Natural killer cell treated with Interleukin-12 subunit alpha and Interleukin-12 subunit beta and Interleukin-15 and Interleukin-18, amount 100 ng/mL, for 72 hours (primary cell): ENCODE measurements at places on chromosomes 16 and 17.

GRCh38 chr16:12587646-12588277 lies 215.9 kb downstream of the CPPED1 start:
- no peak for DNase-seq

- no peak for DNase-seq
Observed at GRCh38 chr16:73831220-73831619, 465.4 kb upstream of the PSMD7 start.

GRCh38 chr17:36907407-36907806 lies 29.9 kb upstream of the LHX1 start:
- DNase-seq, result no peak

DNA sequence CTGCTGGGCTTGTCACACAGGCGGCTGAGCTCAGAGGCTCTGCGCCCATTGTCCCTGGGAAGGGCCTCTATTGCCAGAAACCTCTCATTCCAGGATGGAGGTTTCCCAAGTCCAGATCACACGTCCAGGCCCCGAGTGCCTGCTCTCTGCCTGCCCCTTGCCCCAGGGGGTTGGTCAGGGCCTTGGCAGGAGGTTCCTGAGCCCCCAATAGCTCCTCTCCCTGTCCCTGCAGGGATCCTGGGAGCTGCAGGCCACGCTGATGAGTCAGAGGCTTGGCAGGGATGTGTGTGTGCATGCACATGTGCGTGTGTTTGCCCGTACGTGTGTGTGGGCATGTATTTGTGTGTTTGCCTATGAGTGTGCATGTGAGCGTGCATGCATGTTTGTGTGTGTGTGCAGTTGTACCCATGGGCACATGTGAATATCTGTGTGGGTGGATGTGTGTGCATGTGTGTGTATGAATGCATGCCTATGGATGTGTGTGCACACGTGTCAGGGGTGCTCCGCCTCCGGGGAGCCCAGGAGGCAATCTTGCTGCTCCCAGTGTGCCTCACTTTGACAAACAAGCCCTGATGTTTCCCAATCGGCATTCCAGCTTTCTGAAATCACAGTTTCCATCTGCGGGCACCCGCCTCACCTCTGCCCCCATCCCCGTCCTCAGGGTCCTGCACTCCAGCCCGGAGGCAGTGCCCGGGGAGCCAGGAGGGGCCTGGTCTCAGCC lies 98.4 kb upstream of the GSE1 start:
- DNase-seq, result no peak

DNA sequence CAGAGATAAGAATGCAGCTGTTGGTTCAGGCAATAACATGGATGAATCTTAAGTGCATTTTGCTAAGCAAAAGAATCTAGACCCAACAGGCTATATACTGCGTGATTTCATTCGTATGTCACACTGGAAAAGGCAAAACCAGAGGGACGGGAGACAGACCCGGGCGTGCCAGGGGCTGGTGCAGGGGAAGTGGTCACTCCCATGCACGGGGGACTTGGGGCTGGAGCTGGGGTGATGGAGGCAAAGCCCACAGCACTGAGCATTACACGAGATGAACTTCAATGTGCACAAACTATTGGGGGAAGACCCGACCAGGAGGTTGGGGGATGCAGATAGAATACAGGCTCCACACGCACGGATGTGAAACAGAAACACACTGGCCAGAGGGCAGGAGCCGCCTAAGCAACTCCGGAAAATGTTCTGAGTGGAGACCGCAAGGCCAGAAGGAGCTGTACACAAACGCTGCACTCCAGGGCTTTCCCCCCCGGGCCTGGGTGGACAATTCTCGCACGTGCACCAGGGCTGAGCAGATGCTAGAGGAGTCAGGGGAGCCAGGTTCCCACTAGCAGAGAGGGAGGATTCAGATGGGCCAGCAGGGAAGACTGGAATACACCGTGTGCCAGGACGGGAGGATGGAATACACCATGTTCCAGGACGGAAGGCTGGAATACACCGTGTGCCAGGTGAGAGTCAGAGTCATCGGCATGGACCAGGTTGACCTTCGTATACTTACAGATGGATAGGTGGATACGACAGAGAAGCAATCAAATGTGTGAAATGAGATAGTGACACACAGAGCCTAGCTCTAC lies 11.3 kb downstream of the LMF1 start:
- no peak for DNase-seq

DNA sequence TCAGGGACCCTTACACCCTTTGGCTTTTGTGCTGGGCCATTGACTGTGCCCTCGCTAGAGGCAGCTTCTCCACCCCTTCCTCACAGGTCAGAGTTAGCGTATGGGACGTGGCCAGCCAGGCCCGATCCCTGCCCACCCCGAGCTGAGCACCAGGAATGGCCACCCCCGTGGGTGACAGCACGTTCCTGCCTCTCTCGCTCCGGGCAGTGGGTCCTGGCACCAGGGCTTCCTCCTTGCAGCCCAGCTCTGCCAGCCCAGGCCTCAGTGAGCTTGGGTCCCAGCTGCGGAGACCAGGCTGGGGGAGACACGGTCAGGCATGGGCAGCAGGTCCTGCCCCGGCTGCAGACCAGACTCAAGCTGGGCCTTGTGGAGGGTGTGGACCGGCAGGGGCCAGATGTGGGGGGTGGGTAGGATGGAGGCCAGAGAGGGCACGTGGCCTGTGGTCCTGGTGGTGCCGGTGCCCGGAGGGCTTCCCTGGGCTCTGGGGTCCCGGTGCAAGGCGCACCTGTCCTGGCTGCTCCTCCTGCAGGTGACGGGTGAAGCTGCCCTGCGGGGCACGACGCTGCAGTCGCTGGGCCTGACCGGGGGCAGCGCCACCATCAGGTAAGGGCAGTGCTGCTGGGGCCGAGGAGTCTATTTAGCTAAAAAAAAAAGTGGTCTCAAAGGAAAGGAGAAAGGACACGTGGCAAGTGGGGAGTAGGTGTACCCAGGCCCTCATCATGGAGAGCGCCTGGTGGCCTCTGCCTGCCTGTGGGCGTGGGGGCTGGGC lies 18.2 kb downstream of the ASPSCR1 start:
- DNase-seq, result no peak

DNA sequence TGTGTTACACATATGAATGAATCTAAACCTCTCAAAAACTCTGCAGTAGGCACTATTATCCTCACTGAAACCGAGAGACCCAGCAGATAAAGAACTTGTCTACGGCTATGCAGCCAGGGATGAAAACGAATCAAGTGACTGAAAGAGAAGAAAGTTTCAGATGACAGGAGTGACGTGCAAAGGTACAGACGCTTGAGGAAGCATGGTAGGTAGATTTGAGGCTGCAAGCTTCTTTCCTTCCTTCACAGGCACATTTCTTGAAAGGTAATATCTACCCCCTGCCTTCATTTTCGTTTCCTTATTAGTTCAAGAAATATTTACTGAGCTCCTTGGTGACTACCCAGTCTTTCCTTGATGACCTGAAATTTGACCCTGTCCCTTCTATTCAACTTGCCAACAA lies 211.5 kb upstream of the AXIN2 start:
- DNase-seq, result no peak

DNA sequence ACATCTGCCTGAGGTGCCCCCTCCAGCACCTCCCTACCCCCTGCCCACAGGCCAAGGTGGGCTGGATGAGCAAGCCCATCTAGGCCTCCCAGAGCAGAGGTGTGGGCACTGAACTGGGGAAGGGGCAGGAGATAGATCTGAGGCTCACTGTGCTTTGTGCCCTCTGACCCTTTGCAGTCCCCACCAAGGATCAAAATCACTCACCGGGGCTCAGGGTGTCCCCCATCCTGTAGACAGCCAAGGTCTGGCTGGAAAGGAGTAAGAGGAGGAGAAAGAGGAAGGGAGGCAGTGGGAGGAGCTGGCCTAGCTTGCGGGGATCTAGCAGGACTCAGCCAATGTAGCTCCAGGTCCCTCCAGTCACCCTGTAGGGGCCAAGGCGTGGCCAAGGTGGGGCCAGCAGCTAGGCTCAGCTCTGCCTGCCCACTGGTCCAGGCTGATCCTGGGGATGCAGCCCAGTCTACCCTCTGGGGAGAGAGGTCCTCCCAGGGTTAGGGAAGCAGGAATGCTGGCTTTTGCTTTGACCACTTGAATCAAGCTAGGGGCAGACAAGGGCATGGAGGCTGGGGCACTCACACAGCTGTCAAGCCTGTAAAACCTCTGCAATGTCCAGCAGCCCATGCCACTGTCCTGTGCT lies 1.8 kb downstream of the SLC12A4 start:
- no peak for DNase-seq

DNA sequence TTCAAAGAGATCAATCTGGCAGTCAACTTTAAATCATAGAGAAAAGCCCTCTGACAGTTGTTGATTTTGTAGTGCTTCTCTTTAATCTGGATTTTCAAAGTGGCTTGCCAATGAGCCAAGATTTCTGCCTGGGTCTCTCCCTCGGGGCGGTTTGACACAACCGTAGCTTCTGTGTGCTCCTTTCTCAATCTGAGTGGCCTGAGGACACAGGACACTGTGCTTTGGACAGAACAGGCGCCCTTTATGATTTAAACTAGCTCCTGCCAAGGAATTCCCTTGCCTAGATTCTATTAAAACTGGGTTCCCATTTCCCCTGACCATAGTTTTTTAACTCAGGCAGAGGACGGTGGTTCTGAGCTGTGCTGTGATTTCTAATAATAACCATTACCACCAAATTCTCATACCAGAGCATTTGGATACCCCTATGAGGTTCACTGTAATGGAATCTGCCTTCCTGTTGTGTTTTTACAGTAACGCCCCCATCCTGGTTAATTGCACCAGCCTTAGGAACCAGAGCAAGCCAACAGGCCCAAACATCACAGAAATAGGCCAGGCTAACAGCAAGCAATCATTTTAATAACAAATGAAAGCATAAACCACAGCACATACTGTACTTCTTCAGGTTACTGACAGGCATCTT lies 4.0 kb downstream of the ZFHX3 start:
- no peak for DNase-seq

DNA sequence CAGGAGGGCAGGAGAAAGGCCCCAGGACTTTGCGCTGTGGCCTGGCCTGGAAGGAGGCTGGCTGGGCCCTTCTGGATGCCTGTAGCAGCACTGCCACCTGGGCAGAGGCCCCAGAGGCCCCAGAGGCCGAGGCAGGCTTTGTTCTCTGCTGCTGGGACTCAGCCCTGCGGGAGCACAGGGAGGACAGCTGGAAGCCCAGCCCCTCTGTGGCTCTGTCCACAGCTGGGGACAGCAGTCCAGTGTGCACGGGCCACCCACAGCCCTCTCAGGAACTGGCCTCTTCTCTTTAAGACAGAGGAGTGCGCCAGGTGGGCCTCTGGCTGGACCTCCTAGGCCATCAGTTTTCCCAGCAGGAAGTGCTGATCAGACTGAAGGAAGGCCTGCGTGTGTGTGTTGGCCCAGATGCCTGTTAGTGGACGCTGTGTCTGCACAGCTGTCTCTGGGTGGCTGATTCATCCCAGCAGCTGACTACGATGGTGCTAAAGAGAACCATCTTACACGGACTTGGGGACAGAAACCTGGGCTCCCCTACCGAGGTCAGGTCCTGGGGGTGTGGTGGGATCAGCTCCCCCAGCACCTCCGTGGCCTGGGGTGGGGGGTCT lies 26.9 kb upstream of the ZNF750 start:
- DNase-seq, result no peak

GRCh38 chr17:27616414-27616813 lies 14.6 kb upstream of the LGALS9 start:
- DNase-seq, result no peak

DNA sequence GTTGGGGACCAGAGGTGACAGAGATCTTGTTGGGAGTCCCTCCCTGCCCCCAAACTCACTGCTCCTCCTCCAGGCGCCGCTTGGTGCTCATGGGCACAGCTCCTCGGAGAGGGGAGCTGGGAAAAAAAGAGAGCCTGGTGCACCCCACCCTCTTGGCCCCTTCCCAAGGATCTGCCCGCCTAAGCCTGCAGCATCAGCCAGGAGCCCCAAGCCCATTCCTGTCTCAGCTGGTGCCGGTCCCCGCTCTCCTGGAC lies 400 bp downstream of the HCFC1R1 start:
- DNase-seq, result no peak

- DNase-seq, result no peak
Observed at GRCh38 chr16:76777721-76778465, 413.1 kb upstream of the MON1B start.

DNA sequence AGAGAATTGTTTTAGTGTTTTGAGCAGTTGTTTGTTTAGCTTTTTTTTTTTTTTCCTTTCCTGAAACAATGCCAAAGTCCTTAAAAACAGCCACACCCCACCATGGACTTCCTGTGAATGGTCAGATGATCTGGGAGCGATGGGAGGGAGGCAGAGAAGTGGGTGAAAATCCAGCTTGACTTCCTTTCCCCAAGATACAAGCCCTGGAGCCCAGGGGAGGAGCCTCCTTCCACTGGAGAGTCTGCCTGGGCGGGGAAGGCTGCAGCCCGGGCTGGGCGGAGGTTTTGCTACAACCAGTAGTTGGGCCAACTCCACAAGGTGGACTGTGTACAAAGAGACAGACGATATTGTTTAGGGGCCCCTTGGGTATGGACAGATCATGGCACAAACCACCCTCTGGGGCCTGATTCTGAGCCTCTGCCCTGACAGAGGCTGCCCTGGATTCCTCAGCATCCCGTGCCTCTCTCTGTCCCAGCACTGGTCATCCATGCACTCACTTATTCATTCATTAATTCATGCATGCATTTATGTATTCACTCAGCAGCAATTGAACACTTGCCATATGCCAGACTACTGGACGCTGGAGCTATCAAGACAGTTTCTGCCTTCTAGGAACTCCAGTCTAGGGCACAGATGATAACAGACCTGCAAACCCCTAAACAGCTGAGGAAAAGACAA lies 29.8 kb downstream of the WSB1 start:
- no peak for DNase-seq

DNA sequence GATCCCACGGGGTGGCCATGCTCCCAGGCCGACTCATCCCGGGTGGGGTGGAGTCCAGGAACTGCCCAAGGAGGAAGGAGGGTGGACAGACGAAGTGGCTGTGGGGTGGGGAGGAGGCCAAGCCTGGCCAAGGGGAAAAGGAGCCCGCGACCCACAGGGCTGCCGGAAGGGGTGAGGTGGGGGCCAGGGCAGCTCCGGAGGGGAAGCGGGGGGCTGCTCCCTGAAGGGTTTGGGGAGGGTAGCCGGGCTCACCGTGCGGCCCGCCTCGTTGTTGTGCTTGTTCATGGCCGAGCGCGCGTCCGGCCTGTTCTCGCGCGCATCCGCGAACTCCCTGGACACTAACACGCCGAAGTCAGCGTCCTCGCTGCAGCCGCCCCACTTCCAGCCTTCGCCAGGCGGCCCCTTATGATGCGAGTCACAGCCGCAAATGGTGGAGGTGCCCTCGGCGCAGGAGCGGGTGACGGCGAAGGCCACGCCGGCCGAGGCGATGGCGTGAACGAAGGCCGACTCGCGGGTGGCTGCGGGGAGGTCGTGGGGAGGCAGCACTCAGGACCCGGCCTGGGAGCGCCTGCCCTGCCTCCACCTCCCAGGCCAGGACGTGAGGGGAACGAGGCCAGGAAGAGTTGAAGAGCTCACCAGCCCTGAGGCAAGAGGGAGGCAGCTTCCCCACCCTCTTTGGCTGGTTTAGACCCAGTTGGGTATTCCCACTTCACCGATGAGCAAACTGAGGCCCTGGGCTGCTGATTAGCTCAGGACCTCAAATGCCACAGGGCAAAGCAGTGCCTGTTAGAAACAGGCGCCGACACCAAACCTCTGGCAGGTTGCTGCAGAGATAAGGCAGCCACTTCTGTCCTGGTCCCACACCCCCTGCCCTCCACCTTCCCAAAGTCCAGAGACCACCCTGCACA lies 48.7 kb downstream of the WNT3 start:
- no peak for DNase-seq

- DNase-seq, result no peak
Observed at GRCh38 chr17:62014526-62014925, 50.6 kb downstream of the MED13 start.
